ENCODE measurements at places on chromosomes 3 and 15. TPM values are rescaled to one million over a fixed set of nuclear protein-coding genes. Genes with fewer than 3 reads are reported as not detected.

DNA sequence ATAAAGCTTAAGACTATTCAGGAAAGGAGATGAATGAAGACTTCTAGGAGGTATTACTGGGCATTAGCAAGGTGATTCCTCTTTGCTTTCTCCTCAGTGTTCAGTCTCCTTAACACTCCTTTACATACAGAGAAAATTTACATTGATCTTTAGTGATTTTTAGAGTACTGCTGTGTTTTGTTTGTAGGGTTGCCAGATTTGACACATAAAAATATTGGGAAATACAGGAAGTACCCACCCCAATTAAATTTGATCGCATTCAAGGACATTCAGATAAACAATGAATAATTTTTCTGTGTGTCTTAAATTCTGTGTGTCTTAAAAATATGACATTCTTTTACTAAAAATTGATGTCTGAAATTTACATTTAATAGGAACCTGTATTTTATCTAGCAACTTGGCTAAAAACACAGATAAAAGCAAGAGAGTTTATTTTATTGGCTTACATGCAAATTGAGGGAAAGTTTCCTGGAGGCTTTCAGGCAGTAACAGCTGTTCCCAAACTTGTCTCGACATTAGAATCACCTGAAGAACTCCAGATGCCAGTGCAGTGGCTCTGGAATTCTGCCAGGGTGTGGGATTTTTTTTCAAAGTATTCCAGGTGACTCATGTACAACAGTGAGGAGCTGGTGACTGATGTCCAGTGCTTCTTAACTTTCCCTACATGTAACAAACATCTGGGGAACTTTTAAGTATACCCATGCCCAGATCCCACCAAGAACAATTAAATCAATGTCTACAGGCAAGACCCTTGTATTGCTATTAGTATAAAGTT lies 23.4 kb upstream of the PLOD2 start:
- no peak overlapping the region for H3K27ac ChIP-seq
- peak; percentile 52 for DNase-seq
- no peak overlapping the region for H3K4me3 ChIP-seq
- no peaks in the 10 kb centered on the region for H3K4me1 ChIP-seq
- no peaks in the 10 kb centered on the region for H3K36me3 ChIP-seq

DNA sequence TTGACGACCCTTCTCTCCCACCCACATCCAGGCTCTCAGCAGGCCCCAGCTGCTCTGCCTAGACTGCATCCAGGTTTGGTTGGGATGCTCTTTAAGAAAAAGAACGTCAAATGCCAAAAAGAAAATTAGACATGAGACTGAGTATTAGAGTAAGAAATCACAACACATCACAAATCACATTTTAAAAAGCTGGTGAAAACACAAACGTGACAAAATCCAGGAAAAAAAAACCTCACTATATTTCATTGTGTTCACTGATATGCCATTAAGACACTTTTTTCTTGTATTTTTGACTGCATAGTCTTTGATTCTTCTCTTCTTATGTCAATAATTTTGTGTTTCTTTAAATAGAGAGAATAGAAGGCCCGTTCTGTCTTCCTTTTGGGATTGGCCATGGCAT lies 243.7 kb downstream of the TLE3 start:
- H3K27ac ChIP-seq: peak overlapping the region; percentile 49
- no peak for DNase-seq
- H3K36me3 ChIP-seq: no peaks in the 10 kb centered on the region
- peaks cover 10% of the 10 kb centered on the region for H3K4me1 ChIP-seq
- no peaks in the 10 kb centered on the region for H3K27me3 ChIP-seq
- no peak overlapping the region for H3K4me3 ChIP-seq

CLDN11 gene
- total RNA-seq: 131 TPM

- no peak overlapping the region for H3K4me3 ChIP-seq
- peak; percentile 53 for DNase-seq
- H3K27me3 ChIP-seq: no peaks in the 10 kb centered on the region
- H3K4me1 ChIP-seq: no peaks in the 10 kb centered on the region
- H3K27ac ChIP-seq: no peak overlapping the region
Measured at GRCh38 chr3:10213156-10213792, 35.0 kb upstream of the TATDN2 start.

GRCh38 chr3:43144761-43145490 lies 39.0 kb upstream of the POMGNT2 start:
- no peak overlapping the region for H3K4me3 ChIP-seq
- H3K36me3 ChIP-seq: no peaks in the 10 kb centered on the region
- peak; percentile 68 for DNase-seq
- H3K27ac ChIP-seq: no peak overlapping the region

SLC2A2 gene
- total RNA-seq: not detected

MAPK6 gene
- 56.0 TPM for total RNA-seq

P2RY1 gene
- total RNA-seq: 7.6 TPM

GRCh38 chr3:191373327-191373726 lies 43.0 kb upstream of the UTS2B start:
- H3K4me3 ChIP-seq: no peak overlapping the region
- H3K27ac ChIP-seq: no peak overlapping the region
- H3K36me3 ChIP-seq: peaks cover 5% of the 10 kb centered on the region
- DNase-seq: no peak
- H3K27me3 ChIP-seq: no peaks in the 10 kb centered on the region

GRCh38 chr3:123348471-123349200 lies 100.3 kb downstream of the ADCY5 start:
- no peak overlapping the region for H3K27ac ChIP-seq
- no peaks in the 10 kb centered on the region for H3K4me1 ChIP-seq
- DNase-seq: no peak
- no peak overlapping the region for H3K4me3 ChIP-seq
- H3K36me3 ChIP-seq: no peaks in the 10 kb centered on the region

WDR93 gene
- total RNA-seq: 0.17 TPM

GRCh38 chr15:40782609-40783227 lies 12.9 kb downstream of the C15orf62 start:
- DNase-seq: no peak
- no peaks in the 10 kb centered on the region for H3K27me3 ChIP-seq
- H3K4me3 ChIP-seq: no peak overlapping the region

DNA sequence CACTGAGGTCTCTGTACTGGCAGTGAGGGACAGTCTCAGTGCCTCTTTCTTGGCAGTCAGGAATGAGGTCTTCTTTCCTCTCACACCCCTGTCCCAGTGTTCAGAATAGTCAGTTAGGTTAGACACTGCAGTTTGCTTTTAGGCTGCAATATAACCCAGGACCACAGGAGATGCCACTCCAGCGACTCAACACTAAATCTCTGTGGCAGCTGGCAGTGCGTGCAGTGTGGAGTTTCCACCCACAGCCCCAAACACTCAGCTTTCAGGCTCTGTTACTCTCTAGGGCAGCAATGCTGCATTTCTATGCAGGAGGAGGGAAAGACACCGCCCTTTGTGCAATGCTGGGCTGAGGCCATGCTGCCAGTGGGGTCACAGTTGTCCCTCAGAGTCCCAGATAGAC lies 150.2 kb upstream of the SUCLG2 start:
- H3K4me1 ChIP-seq: no peaks in the 10 kb centered on the region
- H3K27ac ChIP-seq: no peak overlapping the region
- no peaks in the 10 kb centered on the region for H3K36me3 ChIP-seq
- no peak for DNase-seq
- H3K27me3 ChIP-seq: no peaks in the 10 kb centered on the region
- no peak overlapping the region for H3K4me3 ChIP-seq

GRCh38 chr15:57328479-57328878 lies 47.8 kb upstream of the CGNL1 start:
- no peaks in the 10 kb centered on the region for H3K27me3 ChIP-seq
- peaks cover 5% of the 10 kb centered on the region for H3K4me1 ChIP-seq
- H3K36me3 ChIP-seq: no peaks in the 10 kb centered on the region
- H3K27ac ChIP-seq: peak overlapping the region; percentile 52
- no peak for DNase-seq

DNA sequence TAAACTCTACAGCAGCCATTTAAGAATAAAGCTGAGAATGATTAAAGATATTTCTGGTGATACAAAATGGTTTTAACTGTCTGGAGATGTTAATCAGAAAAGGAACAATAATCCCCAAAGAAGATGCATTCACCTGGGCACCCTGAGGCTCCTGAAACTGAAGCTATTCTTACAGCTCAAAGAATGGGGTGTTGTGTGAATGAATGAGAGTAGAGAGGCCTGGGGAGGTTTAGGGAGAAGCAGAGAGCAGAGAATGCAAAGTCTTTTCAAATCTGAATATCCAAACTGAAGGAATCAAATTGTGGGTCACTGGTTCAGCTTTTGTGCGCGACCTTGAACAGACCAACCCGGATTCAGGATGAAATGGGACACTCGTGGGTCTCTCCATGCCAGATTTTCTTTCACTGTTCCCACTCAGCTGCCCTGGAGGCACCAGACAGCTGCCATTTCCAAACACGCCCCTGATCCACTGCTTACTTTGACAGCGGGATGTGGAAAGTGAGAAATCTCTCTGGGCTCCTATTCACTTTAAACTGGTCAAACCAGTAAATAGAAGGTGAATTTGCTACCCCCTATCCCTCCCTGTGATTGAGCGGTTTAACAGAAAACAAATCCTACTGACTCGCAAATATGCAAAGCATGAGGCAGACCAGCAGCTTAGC lies 485.5 kb upstream of the THBS1 start:
- no peak overlapping the region for H3K27ac ChIP-seq
- no peak overlapping the region for H3K4me3 ChIP-seq
- H3K36me3 ChIP-seq: no peaks in the 10 kb centered on the region
- no peaks in the 10 kb centered on the region for H3K4me1 ChIP-seq

LRRC58 gene
- total RNA-seq: 21.1 TPM

DNA sequence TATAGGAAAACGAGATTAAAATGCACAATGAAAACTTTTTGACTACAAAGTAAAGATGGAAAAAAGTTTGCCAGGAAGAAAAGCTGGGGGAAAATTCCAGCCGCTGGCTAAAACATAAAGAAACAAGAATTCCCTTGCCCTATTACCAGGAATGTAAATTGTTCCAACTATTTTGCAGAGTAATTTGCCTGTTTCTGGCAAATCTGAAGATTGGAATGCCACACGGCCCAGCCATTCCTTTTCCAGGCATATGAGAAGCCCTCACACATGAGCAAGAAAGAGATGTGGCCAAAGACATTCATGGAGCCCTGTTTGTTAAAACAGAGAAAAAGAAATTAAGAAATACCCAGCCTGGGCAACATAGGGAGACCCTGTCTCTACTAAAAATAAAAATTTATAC lies 8.4 kb upstream of the GATA2 start:
- H3K27ac ChIP-seq: no peak overlapping the region
- DNase-seq: no peak
- H3K36me3 ChIP-seq: no peaks in the 10 kb centered on the region
- H3K4me3 ChIP-seq: no peak overlapping the region
- no peaks in the 10 kb centered on the region for H3K4me1 ChIP-seq

- H3K27ac ChIP-seq: no peak overlapping the region
- peaks cover 7% of the 10 kb centered on the region for H3K4me1 ChIP-seq
- H3K36me3 ChIP-seq: no peaks in the 10 kb centered on the region
- DNase-seq: peak; percentile 51
Measured at GRCh38 chr15:39459548-39459947, 121.3 kb upstream of the THBS1 start.

DNA sequence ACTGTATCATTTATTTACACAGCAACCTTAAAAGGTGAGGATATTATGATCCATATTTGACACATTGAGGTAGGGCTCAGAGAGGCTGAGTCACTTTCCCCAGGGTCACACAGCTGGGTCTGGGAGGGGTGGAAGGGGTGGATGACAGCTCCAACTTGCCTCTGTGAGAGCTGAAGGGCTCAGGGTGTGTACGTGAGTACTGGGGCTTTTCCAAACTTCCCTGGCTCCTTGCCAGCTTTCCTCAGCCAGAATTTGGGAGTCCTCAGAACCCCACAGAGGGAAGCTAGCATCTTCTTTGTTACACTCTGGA lies 58.3 kb upstream of the SLC6A11 start:
- H3K27me3 ChIP-seq: no peaks in the 10 kb centered on the region
- H3K4me1 ChIP-seq: no peaks in the 10 kb centered on the region
- H3K36me3 ChIP-seq: no peaks in the 10 kb centered on the region
- DNase-seq: peak; percentile 3
- no peak overlapping the region for H3K27ac ChIP-seq
